ENCODE measurements at places on chromosomes 13 and 19.

GRCh38 chr19:56097306-56097705, 23.8 kb downstream of the ZNF787 start:
- DNase-seq, result no peak

GRCh38 chr19:16846901-16847300, 17.7 kb downstream of the SIN3B start:
- DNase-seq, result no peak

- DNase-seq, result no peak
Measured at GRCh38 chr13:82614086-82614485, 1268.2 kb downstream of the SLITRK1 start.

DNA sequence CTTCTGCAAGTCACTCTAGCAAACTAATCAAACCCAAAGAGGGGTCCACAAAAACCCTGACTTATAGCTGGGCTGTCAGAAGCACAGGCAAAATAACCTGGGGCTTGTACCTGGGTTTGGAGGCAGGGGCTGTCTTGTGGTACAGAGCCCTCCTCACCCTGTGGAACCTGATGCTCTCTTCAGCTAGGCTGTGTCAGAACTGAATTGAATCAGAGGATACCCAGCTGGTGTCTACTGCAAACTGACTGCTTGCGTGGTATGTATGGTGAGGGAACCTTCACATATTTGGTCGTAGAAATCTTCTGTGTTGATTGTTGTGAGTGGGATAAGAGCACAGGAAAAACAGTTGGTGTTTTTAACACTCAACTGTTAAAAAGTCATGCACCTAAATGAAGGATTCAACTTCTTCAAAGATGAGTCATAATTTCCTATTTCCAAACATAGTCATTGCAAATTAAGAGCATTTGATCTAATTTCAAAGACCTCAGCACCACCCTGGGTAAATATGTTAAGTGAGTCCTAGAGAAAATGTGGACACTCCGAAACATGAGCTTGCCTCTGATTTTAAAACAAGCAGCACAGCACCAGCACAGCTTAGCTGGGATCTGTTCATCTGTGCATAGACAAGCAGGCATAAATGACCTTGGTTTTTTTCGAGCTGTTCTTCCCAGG, 840.2 kb downstream of the UQCRFS1 start:
- DNase-seq, result no peak

GRCh38 chr13:113342820-113343691, 20.9 kb downstream of the GRTP1 start:
- DNase-seq, result no peak

- DNase-seq, result peak; percentile 24
Measured at GRCh38 chr13:46721054-46721453, 75.9 kb downstream of the ESD start.

- DNase-seq, result no peak
Measured at GRCh38 chr13:52353193-52353592, 52.8 kb downstream of the THSD1 start.

GRCh38 chr19:42961119-42961518, 24.1 kb upstream of the PSG7 start:
- no peak for DNase-seq

GRCh38 chr13:93794197-93794885, 567.7 kb downstream of the GPC6 start:
- no peak for DNase-seq

DNA sequence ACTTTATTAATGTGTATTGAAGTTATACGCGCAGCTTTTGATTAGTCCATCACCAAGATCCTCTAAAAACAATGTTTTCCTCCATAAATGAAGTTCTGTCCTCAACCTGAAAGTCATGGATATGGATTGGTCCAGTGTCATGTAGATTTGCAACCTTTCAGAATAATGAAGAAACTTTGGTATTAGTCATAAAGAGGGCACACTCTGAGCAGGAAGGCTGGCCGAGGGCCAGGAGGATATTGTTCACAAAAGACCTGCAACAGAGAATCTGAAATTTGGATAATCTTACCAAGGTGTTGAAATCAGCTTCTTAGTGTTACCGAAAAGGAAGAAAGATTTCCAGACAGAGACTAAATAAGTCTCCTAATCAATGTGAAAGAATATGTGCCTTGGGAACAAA, 20.7 kb downstream of the CLDN10 start:
- DNase-seq, result no peak

DNA sequence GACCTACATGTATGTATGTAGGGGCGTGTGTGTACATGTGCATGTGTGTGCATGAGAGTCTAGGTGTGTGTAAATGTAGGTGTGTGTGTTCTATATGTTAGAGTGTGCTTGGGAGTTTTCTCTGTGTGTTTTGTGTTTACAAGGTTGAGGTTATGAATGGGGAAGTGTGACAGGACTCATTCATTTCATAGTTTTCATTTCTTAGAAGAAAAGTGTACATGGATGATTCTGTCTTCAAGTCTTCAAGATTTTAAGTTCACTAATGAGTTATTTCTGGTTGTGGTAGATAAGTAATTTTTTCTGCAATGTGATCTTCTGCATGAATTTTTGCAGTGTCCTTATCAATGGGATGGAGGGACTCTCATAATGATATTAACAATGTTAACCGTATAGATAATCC, 118.2 kb upstream of the SLC10A2 start:
- no peak for DNase-seq

DNA sequence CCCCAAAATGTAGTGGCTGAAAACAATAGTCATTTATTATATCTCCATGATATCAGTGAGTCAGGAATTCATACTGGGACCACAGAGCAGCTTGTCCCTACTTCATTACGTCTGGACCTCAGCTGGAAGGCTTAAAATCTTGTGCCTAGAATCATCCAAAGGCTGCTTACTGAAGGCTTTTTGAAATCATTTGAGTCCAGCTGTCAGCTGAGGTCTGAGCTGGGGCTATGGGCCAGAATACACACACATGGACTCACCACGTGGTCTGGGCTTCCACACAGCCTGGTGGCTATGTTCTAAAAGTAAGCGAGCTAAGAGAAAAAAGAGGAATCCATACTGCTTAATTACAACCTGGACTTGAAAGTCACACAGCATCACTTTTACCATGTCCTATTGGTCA, 209.2 kb downstream of the KCTD12 start:
- no peak for DNase-seq

- no peak for DNase-seq
Measured at GRCh38 chr19:49645592-49645991, 3.6 kb downstream of the SCAF1 start.

DNA sequence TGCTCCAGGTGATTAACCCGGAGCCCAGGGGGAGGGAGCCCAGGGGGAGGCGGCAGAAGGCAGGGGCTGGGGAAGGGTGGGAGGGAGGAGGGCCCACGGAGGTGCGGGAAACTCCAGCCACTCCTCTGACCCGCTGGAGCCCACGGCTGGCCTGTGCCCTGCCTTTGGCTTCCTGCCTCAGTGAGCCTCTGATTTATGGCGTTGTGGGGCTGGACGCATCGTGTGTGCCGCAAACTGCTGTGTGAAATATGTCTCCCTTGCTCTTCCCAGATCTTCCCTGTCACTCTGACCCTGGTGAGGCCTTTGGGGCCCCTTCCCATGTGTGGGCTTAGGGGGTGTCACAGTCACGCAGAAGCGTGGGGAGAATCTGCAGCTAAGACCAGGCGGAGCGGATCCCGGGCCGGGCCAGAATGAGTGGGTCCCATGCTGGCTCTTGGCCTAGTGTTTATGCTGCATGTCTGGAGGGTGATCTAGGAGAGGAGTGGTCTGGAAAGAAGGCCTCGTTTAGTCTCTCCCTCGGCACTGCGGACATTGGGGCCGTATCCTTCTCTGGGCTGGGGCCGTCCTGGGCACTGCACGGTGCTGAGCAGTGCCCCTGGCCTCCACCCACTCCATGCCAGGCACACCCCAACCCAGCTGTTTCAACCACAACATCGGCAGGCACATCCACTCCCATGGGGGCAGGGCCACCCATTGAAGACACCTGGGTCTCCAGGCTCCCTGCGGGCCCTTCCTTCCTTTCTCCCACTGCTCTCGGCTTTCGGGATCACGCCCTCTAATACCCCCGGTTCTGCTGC, 123.0 kb downstream of the KDM4B start:
- no peak for DNase-seq

DNA sequence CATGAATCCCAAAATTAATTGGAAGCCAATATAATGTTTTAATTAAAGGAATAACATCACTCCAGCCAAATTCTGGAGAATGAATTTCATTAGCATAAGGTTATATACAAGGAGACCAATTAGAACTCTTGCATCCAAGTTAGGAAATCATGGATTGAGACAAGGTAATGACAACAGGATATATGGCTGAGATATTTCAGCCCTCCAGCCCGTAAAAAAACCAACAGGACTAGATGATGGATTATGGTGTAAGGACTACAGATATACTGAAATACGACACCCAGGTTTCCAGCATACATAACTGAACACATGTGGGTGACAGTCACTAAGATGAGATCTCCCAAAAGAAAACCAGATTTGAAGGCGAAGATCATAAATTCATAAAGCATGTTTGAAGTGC, 56.5 kb downstream of the TSC22D1 start:
- DNase-seq, result no peak

DNA sequence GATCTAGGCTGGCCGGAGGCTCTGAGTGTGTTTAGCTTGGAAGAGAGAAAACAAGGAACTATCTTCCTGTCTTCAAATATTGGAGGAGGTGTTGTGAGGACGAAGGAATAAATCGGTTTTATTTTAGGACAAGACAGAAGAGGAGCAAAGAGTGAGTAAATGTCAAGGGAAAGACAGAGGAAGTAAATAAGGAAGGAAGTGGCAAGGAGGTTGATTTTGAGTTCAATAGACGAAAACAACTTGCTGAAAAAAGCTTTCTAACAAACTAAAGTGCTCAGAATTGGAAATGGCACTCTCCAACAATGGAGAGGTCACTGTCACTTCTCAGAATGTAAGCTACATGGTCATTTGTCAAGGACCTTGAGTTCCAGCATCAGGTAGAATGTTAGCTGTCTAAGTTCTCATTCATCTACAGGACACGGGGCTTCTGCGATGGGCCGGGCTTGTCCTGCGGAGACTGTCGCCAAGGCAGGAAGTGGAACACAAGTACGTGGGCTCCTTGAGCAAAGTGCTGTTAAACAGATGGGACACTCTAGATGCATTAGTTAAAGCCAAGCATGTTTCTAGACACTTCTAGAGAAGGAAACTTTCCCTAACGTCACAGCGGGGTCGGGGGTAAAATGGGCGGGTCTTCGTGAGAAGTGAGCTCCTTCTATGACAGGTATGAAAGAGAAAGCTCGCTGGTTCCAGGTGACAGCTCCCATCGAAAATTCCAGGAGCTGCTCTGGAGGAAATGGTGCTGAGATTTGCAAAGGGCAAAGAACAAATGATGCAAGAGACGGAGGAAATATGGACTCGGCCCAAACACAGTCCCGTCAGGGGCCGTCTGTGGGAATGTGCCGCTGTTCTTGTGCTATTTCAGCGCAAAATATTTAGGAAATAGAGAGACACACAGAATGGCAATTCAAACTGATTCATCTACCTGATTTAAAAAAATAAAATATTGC, 103.9 kb upstream of the UBL3 start:
- no peak for DNase-seq
